ENCODE measurements at places on chromosomes 4 and X.

- no peak for DNase-seq
Measured at GRCh38 chr4:73777612-73778011, 37.2 kb downstream of the CXCL8 start.

DNA sequence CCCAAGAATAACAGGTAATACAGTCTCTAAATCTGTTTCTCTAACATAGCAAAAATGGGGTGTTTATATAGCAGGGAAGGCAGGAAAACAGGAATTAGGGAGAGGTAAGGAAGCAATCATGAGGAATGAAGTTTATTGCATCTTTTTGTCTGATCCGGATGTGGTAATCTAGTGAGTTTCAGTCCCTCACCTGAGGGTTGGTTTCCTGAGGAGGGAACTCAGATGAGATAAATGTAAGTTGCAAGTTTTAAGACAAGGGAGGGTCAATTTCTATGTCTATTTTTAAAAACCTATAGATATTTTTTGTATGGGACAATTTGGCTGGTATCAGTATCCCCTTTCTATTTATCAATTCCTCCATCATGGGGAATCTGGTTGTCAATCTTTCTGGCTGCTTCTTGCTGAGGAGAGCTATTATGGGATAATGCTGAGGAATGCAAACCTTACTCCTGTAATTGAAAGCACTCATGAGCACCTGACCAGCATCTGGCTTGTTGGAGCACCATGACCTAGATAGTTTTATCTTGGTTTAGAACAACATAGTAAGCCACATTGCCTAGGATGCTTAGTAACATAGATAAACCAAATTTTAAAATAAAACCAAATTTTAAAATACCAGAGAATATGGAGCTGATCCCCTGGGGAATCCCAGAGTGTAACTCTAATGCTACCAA lies 130.1 kb downstream of the ADAM29 start:
- DNase-seq = no peak

DNA sequence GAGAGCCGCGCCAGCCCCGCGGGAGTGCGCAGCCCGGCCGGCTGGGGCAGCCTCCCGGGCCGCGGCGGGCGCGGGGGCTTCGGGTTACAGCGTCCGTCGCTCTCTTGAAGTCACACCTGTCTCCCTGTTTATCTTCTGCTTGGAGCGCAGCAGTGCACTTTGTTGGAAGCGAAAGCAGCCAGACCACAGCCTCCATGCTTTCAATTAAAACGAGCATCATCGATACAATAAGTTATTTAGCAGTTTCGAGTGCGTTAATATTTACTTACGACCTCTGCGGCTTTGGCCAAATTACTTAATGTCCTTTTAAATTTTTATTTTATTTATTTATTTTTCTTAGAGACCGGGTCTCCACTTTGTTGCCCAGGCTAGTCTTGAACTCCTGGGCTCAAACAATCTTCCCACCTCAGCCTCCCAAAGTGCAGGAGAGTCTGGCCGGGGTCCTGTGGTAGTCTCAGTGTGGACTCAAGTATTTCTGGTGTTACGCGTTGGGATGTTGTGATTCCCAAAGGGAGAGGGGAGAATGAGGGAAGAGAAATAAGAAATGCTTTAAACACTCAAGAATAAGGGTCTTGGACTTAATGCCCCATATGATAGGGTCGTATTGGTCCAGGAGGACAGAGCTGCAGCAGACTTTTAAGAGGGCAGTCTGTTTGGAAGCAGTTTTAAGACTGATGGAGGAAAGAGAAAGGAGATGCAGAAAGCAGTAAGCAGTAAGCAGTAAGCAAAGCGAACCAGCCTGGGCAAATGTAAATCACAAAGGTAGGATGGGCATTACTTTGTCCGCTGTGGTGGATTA lies 504 bp upstream of the PDLIM3 start:
- DNase-seq = peak; percentile 30

DNA sequence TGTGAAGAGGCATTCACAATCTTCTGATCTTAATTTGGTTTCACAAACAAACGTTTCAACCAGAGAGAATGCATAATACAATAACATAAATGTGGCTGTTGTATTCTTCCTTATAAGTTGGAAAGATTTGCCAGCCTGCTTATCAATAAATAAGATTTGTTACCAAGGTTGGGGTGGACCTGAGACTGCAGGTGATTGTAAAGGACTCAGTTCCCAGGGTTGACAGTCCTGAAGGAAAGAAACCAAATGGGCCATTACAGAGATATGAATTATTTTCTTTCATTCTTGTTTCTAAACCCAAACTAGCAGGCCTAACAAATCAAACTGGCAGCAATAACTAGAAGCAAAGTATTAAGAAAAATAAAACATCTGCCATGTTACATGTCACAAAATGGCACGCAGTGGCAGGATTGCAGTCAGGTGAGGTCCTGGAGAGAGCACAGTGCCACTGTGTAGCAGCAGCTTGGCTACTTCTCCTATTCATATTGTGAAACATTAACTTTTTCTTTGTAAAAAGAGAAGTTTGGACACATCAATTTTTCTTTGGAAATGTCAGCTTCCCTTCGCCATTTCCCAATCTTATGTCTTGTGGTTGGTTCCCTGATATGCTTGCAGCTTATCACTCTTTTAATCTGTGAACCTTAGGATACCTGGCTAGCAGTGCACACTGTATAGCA lies 133.8 kb upstream of the EMCN start:
- no peak for DNase-seq

DNA sequence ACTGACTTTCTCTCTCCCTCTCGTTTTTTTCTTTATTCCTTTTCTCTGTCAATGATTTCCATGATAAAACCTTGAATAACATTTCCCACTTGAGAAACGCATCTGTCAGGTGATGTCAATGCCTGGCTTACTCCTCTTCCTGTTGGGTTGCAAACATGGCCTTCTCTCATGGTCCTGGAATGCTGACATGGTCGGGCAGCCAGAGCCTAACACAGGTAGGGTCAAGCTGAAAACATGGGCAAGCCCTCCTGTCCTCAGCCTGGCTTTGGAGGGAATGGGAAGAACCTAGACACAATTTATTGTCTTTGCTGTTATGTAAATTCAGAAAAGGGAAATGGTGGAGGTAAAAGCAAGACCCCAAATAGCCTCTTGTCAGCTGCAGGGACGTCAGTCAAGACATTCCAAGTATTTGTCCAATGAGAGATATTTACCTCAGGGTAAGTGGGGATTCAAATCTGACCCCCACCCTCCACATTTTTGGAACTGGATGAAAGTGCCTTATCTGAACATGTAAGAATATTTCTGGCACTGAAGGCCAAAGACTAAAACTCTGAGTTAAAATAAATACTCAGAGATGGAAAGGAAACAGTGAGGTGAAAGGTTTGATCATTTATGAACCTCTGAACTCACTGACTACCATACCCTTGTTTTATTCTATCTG lies 473.8 kb downstream of the SPRY1 start:
- DNase-seq = no peak

DNA sequence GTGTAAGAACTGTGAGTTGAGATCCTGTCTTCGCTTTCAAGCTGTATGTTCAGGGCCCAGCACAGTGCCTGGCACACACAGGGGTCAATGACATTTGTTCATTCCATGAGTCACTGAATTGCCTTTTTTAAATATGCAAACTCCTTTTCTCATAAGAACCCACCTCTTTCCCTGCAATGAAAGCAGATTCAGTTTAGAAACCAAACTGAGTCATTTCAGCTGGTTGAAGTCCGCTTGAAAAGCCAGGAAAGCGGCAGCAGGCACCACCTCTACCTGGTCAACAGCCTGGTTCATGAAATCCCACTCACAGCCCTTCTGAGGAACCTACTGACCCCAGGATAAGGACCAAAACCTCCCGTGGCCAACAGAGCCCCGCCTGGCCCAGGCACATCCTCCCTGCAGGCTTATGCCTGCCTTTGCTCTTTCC lies 4.5 kb upstream of the C1QTNF7 start:
- no peak for DNase-seq

GRCh38 chr4:37873386-37873785 lies 17.5 kb upstream of the TBC1D1 start:
- no peak for DNase-seq

DNA sequence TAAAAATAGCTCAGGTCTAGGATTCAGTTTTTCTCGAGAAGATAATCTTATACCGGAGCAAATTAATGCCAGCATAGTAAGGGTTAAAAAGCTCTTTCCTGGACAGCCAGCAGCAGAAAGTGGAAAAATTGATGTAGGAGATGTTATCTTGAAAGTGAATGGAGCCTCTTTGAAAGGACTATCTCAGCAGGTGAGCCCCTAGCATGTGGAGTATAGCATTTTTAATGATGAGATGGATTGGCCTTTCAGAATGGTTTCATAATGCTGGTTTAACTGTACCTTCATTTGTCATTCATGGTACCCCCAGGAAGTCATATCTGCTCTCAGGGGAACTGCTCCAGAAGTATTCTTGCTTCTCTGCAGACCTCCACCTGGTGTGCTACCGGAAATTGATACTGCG lies 79.4 kb downstream of the SLC10A6 start:
- DNase-seq = no peak

DNA sequence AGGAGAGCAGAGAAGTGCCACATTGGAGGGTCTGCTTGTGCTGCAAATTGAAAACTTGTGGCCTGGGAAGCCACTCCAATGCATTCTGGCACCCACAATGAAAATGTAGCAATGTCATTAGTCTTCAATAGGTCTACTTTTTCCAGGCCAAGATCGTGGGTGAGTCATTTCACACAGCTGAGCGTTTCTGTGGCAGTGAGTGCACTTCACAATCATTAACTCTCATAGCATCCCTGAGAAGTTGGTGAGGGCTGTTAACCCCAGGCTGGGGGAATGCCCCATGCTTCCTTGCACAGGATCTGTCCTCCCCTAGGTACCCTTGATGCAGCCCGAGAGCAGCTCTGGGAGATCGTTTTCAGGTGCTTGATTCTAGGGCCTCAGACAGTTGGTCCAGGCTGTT lies 196.8 kb upstream of the ATP6AP2 start:
- no peak for DNase-seq

DNA sequence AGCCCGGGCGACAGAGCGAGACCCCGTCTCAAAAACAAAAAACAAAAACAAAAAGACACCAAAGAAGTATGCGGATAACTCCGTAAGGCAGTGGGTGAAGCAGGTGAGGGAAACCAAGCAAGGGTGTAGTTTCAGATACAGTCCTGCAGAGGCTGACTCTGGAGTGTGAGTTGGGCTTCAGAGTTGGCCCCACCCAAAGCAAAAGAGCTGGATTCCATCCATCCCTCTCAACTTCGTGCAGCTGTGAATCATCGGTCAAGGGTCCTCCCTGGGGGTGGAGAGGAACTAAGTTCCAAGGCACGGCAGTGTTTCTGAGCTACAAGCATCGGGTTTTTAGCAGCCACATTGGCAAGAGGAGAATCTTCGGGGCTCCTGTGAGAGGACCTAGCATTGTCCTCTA lies 43.9 kb upstream of the FAM9A start:
- no peak for DNase-seq

DNA sequence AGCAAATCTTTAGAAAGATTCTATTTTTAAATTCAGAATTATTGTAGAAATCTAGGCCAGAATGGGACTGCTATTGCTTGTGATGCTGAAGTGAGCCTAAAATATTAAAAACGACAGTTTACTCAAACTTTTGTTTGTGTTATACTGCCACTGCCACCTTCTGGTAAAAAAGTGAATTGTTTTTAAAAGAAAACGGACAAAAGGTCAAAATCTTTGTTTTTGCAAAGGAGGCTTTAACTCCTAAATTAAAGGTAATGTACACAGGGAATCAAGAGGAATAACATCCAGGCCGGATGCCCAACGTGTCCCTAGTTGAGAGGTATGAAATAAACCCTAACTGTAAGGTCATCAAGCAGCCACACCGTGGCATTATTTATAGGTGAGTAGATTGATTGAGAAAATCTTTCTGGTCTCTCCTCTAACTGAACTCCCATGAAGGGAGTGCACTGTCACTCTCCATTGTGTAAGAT lies 338.3 kb upstream of the GALNT7 start:
- DNase-seq = no peak

- DNase-seq = no peak
Measured at GRCh38 chr4:154320521-154320920, 171.1 kb downstream of the DCHS2 start.

GRCh38 chr4:23009093-23009492 lies 316.4 kb downstream of the GBA3 start:
- no peak for DNase-seq

DNA sequence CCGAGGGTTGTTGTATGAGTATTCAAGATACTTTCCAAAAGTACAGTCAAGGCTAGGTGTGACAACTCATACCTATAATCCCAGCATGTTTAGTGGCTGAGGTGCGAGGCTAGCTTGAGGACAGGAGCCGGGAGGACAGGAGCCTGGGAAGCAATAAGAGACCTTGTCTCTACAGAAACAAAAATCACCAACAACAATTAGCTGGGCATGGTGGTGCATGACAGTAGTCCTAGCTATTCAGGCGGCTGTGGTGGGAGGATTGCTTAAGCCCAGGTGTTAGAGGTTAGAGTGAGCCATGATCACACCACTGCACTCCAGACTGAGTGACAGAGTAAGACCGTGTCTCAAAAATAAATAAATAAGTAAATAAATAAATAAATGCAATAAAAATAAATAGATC lies 91.6 kb downstream of the TLL1 start:
- no peak for DNase-seq

DNA sequence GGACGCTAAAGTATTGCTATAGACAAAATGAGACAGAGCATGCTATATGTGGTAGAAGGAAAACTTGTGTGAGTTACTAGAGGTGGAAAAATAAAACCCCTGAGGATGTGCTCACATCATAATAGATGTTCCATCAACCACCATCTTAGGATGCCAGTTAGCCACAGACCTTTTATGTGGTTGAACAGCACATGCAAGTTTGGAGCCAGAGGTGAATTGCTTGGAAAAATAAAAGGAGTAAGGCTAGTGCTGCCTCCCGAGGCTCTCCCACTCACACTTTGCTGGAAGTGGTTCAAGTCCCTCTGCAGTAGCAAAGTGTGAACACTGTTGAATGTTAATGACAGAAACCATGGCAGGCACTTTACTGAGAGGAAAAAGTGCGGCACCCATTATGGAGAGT lies 39.4 kb upstream of the PPARGC1A start:
- no peak for DNase-seq

GRCh38 chr4:62474802-62475201 lies 1274.7 kb downstream of the ADGRL3 start:
- DNase-seq = no peak

DNA sequence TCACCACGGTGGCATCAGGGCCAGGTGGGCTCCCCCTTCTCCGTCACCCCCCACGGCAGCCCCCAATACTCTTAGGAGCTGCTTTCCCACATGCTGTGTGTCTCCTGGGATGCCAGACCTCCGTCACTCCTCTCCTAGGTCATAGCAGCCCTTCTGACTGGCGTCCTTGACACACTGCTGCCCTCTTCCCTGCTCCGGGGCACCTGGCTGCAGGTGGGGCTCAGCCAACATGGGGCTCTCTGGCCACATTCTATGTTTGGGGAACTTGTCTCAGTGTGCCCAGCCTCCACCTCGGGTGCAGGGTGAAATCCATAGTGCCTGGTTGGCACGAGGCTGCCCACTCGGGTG lies 13.8 kb downstream of the TMEM175 start:
- no peak for DNase-seq

- no peak for DNase-seq
Measured at GRCh38 chr4:126604268-126604867, 1028.4 kb upstream of the INTU start.
